ENCODE measurements at places on chromosomes 3 and 15. TPM values are rescaled to one million over a fixed set of nuclear protein-coding genes. Genes with fewer than 3 reads are reported as not detected.

The RBP2 gene
- total RNA-seq: not detected

The C15orf61 gene
- total RNA-seq: 11.5 TPM

DNA sequence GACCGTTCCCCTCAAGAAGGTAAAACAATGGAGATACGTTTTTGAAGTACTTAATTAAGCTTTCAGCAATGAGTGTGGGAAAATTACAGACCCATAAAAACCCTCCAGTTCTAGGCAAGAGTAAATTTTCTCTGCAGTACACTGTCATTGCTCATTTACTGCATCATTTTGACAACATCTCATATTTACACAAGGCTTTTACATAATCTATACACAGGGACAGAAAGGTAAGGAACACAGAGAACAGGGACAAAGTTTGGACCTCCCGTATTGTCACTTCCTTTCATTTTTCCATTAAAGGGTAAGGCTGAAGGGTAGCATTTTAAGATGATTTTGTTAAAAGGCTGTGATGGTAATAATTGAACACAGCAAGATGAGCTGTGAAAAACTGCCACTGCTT, 7.4 kb upstream of the HGD start:
- no peak for DNase-seq

DNA sequence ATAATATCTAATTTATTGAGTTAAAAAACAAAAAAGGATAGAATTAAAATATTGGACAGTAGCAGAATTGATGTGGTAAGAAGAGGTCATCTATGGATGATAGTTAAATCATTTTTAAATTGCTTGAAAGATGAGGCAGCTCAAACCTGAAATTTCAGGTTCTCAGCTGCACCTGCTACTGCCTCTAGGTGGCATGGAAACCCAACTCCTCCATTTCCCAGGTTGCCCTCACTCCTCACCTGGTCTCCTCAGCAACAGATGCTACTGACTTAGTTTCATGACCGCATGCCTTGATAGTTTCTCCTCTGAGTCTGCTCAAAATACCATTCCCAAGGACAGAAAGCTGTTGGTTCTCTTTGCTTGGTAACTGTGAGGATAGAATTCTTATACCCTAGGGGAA, 148.1 kb downstream of the ABHD5 start:
- no peak for DNase-seq

GRCh38 chr3:26058901-26059321, 269.0 kb downstream of the OXSM start:
- no peak for DNase-seq

- DNase-seq: no peak
Observed at GRCh38 chr3:136932523-136932922, 25.3 kb upstream of the IL20RB start.

DNA sequence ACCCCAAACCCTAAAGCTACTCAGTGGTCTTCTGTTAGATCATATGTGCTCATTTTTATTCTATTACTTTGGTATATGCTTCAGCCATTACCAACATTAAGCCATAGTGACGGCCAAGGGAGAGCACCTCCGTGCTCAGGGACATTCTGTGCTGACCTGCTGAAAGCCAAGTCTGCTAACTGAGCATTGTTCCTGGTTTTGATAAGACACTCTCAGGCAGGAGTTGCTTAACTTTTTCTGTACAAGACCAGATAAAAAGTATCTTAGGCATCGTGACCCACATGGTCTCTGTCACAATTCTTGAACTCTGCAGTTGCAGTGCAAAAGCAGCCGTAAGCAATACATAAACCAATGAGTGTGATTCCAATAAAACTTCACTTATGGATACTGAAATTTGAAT, 100.6 kb downstream of the KLHL25 start:
- DNase-seq: no peak

DNA sequence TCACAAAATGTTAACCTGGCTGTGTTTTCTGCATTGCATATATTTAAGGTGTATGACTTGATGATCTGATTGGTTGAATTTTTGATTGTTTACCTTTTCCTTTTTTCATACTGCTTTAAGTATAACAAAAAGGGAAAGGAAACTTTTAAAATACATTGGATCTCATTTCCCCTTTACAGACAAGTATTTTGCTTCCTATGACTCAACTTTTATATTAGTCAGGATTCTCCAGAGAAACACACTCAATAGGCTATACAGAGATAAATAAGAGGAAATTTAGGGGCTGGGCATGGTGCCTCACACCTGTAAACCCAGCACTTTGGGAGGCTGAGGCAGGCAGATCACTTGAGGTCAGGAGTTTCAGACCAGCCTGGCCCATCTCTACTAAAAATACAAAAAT, 205.8 kb downstream of the TJP1 start:
- no peak for DNase-seq
